NCI-H2029 treated with DMSO at 0.1 percent for 48 hours (cell line): ENCODE measurements at places on chromosomes 4 and X.

DNA sequence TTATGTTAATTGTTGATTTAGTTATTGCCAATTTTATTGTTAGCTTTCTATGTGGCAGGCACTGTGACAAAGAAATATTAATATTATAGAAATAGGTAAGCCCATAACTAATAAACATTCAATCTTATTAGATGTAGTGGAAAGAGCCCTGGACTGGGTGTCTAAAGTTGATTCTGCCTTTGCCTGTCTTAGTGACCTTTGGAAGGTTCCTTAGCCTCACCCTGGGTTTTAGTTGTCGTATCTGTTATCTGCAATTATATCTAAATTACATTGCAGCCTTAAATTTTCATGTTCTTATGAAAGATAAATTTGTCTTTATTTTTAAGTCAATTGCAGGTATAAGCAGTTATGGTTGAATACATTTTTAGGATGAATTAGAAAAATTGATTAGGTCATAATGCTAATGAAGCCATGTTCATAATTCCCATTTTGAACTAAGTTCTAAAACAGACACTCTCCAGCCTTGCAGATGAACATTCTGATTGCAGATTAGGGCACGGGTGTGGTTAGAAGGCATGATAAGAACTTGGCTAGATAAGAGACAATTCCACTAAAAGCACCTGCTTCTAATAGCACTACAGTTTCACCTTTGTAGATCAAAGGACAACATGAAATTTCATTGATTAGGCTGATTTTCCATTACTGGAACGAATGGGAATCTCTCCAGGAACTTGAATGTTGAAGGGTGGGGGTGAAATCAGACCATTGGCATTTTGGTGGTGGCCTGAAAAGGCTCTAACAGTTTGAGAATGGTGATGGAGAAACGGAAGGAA lies 17.3 kb upstream of the ENPEP start:
- DNase-seq, result no peak

DNA sequence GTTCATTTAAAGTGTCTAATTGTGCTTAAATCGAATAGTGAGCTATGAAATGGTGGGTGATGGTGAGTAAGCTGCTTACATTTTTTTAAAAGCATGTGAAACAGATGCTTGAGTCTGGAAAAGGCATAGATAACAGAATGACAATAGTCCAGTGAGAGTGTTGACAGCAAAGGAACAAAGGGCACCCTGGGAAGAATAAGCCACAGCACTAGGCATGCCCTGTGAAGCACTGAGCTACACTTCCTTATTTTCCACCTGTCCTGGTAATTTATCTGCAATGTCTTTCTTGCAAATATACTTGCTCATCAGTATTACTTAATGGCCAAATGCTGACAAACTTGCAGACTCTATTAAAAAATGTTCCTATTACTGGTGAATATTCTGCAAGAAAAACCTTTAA lies 168.7 kb downstream of the PRDM5 start:
- DNase-seq, result peak; percentile 58

DNA sequence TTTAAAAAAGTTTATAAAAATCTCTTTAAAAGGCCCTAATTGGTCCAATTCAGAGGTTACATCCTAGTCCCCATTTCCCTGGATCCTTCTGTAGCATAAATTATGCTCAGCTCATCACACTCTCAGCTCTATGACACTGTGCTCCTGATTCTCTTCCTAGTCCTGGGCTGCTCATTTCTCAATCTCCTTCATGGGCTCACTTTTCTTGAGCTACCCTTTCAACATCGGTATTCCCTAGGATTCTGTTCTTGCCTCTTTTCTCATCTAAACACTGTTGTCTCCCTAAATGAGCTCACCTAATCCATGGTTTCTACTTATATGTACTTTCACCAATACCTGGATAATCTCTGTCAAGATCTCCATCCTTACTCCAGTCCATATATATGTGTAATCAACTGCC lies 14.7 kb downstream of the KLHL15 start:
- DNase-seq, result no peak

GRCh38 chr4:24770032-24770584 lies 25.3 kb upstream of the SOD3 start:
- DNase-seq, result no peak

DNA sequence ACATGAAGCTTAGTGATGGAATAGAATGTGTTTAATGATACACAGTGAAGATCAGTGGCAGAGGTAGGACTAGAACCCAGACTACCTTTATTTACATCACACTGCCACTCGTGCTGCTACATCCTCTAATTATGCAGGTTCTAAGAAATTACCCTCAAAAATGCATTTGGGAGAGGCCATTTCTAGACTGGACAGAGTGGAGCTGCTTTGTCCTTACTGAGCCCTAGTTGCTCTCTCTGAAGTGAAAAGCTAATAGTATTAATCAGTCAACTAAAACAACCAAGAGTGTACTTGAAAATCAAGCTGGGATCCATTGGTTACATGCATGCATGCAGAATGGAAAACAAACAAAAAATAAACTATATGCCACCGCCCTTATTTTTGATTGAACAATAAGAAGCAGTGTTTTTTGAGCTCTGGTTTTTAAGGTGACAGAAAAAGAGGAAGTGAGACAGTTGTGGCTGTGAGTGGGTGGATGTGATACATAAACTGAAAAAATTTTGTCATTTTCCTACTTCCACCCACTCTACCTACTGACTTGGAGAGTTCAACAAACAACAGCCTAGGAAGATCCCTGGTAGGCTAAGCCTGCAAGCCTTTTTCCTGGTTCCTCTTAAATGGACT lies 6.8 kb upstream of the VSIG4 start:
- DNase-seq, result no peak

DNA sequence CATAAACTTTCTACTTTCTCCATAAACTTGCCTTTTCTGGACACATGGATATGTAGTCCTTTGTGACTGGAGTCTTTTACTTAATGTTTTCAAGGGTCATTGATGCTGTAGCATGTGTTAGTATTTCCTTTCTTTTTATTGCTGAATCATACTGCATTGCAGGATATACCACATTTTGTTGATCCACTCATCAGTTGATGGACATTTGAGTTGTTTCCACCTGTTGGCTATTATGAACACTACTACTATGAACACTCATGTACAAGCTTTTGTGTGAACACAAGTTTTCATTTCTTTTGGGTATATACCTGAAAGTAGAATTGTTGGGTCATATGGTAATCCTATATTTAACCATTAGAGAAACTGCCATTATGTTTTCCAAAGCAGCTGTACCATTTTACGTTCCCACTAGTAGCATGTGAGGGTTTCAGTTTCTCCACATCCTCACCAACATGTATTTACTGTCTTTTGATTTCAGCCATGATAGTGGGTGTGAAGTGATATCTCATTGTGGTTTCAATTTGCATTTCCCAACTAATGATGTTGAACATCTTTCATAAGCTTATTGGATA lies 26.3 kb upstream of the GPM6B start:
- no peak for DNase-seq

- DNase-seq, result no peak
These were observed 14.9 kb downstream of the HNRNPD start for GRCh38 chr4:82358847-82359246.

- no peak for DNase-seq
These were observed 53.2 kb upstream of the C4orf54 start for GRCh38 chr4:99710681-99711345.

- no peak for DNase-seq
These were observed 291.3 kb downstream of the PCDH10 start for GRCh38 chr4:133440404-133440803.

DNA sequence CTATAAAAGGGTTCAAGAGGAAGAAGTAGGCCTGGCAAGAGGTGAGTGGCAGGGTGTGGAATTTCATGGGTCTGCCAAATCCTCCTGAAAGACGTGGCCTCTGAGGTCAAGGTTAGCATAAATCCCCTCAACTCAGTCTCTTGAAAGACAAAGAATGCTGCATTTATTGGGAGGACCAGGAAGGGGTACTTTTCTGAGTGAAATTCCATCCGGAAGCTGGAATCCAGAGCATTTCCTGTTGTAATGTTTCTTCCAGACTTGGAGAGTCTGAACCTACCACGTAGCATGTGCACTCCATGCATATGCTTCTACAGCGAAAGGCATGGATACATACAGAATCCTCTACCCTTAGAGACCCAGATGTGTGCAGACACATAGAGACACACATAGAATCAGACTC lies 13.4 kb upstream of the FGD1 start:
- no peak for DNase-seq

GRCh38 chr4:960140-960635 lies 13.2 kb downstream of the DGKQ start:
- no peak for DNase-seq

DNA sequence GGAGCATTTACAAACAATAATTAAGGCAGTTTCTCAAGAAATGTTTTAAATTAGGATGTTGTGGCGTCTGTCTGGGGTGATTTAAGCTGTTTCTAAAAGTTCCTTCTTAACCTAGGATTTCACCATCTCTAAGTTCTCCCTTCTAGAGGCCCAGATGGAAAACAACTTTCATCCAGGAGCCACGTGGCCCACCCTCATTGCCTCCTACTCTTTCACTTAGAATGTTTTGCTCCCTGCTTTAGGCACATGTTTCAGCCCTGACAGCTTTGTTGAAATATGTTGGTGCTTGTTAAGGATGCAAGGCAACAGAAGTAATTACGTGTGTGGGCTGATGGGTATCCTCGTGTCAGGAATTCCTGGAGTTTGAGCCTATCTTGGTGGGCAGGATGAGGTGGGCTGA lies 131.3 kb downstream of the GUCY2F start:
- DNase-seq, result no peak

GRCh38 chrX:124212622-124213021 lies 119.8 kb upstream of the TEX13D start:
- no peak for DNase-seq

- no peak for DNase-seq
These were observed 198.7 kb downstream of the QDPR start for GRCh38 chr4:17313194-17313593.
